ENCODE measurements at places on chromosomes 1 and 21. TPM values are rescaled to one million over a fixed set of nuclear protein-coding genes. Genes with fewer than 3 reads are reported as not detected.

ECM1 gene
- 2.8 TPM for total RNA-seq

ICOSLG gene
- total RNA-seq = 0.31 TPM

FCMR gene
- not detected for total RNA-seq

GJA8 gene
- not detected for total RNA-seq

GJA9 gene
- total RNA-seq = not detected
